ENCODE measurements at places on chromosomes 2 and 18.

- no peak for DNase-seq
Measured at GRCh38 chr18:44568342-44568741, 112.3 kb upstream of the SETBP1 start.

DNA sequence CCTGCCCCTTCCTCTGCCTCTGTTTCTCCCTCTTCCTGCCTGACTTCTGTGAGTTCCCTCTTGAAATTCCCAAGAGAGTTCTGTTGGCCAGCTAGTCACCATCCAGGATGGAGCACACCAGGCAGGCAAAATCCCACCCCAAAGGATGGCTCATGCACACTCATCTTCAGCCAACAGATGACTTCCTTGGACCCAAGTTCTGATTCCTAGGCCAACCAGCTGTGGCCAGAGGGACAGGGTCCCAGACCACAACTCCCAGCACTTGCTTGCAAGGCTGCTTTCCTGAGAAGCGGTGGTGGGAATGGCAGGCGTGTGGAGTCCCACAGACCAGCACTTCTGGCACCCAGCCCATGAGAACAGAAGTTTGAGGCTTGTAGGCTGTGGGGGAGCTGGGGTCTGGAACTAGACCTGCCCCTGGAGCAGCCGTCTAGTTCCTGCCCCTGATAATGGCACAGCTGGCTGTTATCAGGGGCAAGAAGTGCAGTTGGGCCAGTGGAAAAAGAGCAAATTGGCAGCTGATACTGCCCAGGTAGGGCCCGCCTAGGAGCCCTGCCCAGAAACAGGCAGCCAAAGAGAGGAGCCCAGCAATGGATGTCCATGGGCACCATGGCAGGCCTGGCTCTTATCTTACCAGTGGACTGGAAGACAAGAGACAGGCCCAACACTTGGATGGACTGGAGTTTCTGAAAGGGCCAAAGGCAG is 56.7 kb downstream of the CYP26B1 start:
- DNase-seq: no peak

GRCh38 chr18:44568986-44569385 is 111.7 kb upstream of the SETBP1 start:
- no peak for DNase-seq

- DNase-seq: no peak
Measured at GRCh38 chr18:78144669-78145068, 834.9 kb upstream of the SALL3 start.

DNA sequence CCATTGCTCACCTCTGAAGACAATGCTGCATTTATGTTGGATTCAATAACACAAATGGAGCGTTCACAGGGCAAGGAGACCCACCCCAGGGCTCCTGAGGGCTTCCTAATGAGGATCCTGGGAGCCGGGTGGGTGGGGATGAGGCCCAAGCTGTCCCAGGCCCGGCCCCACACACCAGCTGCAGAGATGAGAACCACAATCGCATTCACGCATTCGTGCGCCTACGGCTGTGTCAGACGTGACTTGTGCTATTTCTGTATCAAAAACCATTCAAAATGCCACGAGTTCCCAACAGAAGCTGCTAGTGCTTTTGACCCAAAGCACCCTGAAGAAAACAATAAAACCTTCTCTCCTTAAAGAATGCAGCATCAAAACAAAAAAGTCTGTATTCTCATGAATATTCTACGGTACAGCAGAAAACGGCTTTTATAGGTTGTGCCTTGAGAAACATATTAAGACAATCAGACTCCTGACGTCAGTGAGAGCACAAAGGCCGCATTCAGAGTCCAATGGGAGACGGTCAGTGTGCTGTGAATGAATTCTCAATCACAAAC is 205.4 kb downstream of the HDAC4 start:
- DNase-seq: no peak

DNA sequence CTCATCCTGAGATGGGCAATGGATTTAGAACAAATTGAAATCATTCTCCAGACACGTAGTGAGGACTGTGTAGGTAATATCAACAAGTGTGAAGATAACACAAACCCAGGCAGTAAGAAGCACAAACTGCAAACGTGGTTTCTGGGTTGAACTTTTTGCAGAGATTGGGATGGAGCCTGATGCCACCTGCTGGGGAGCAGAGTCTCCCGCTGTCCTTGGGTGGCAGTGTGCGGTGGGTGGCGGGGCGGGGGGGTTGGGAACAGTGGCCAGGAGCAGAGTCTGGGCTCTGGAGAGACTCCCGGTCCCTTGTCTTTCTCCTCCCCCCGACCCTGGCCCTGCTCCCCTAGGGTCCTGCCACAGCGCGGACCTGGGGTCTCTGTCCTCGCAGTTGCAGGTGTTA is 19.5 kb downstream of the TRAF3IP1 start:
- no peak for DNase-seq

- DNase-seq: no peak
Measured at GRCh38 chr18:1012775-1013174, 108.1 kb downstream of the ADCYAP1 start.
